NCI-H1048 (cell line): ENCODE measurements at places on chromosomes 2 and 18.

DNA sequence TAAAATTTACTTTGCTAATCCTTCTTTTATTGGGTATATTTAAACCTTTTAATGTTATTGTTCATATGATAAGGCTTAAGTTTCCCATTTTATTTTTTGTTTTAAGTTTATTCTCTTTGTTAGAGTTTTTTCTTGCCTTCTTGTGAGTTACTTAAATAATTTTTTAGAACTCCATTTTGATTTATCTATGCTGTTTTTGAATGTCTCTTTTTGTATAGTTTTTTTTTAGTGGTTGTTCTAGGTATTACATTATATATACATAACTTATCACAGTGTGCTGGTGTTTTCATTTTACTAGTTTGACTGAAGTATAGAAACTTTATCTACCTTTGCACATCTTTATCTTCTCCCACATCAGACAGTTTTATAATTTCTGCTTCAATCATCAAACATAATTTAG lies 49.4 kb upstream of the TGFA start:
- DNase-seq: no peak

GRCh38 chr2:108139521-108139920 lies 100.2 kb upstream of the SULT1C3 start:
- no peak for DNase-seq

DNA sequence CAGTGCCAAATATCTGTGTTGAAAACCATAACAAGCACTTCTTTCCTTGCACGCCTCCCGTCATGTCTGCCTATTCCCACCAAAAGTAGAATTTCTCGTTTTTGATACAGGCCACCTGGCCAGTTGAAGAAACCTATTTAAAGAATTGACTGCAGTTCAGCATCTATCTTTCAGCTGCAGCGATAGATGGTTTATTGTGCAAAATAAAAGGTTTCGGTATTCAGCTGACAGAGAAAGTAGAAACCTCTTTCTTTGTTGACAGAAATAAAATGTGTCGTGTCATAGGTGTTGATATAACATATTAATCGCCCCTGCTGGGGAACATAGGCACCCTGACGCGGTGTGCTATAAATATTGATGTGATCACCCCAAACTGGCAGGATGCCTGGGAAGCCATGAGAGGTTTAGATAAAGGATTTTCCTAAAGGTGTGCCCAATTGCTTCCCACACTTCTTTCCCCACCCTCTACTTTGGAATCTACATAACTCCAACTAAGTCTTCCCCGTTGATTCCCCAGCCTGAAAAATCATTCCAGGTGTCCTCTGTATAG lies 570.4 kb downstream of the CCDC85A start:
- no peak for DNase-seq

DNA sequence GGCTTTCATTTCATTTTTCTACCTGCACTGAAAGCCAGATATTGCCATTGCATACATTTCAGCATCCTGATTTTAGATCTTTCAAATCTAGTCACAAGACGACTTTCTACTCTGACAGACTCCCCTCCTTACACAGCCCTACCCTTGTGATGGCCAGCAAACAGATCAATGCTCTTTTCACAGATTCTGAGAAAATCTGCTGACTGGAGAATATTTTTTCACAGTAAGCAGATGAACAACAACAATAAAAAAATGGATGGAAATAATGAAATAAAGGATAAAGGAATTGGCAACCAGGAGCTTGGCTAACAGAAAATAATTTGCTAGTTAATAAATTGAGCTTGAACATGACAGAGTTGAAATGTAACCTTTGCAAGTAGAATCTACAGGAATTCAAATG lies 527.2 kb downstream of the IRS1 start:
- no peak for DNase-seq

DNA sequence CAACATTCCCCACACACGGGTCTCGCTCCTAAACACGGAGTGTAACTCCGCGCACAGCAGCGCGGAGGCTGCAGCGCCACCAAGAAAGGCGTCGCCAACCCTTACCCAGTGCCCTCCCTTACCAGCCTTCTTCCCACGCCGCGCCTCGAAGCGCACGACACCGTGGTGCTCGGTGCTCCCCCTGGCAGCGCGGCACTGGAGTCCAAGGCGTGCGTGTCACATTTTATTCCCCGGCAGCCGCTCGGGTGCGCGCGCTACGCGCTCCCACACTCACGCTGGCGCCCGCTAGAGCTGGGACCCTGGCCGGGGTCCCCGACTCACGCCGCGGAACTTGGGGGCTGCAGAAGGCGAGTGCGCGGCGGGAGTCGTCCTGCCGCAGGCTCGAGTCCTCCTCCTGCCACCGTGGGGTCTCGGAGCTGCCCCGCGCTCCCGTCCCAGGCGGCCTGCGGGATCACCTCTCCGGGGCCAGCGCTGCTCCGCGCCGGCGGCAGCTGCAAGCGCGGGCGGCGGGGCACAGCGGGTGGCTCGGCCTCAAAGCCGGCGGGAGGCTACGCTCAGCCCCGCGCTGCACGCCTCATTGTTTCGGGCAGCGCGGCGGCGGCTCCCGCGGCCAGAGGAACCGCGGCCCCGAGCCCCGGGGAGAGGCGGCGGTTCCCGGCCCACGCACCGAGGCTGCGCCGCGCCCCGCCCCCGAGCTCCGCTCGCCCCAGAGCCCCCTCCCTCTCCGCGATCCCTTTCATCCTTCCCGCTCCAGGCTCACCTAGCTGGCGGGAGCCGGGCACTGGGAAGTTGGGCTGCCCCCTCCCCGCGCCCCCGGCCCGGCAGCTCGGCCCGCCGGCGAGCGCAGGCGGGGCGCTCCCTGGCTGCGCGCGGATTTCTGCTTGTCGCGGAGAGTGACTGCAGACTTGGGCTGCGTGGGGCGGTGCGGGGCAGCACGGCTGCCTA lies at the start of gene ST6GAL2:
ST6GAL2 (minus strand) TSS at position 197 of the 945 bp plus-strand sequence. CDS start 42,190 bp downstream, outside the sequence.
- no peak for DNase-seq

- no peak for DNase-seq
These were observed 107.1 kb downstream of the GLI2 start for GRCh38 chr2:120842456-120843439.

DNA sequence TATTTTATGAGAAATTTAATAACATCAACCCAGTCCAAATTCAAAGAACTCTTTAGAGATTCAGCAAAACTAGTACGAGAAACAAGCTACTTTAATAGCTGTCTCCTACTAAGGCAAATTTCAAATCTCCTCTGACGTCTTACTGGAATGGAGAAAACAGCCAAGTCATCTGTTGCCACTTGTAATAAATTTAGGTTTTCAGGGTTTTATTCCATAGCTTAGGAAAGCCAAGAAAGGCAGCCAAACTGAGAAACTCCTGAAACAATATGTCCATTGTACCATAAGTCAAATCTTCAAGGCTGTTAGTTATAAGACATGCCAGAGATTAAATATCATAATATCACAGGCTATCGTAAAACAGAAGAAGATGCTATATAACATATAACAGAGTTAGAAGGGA lies 524.6 kb upstream of the SETBP1 start:
- DNase-seq: no peak

DNA sequence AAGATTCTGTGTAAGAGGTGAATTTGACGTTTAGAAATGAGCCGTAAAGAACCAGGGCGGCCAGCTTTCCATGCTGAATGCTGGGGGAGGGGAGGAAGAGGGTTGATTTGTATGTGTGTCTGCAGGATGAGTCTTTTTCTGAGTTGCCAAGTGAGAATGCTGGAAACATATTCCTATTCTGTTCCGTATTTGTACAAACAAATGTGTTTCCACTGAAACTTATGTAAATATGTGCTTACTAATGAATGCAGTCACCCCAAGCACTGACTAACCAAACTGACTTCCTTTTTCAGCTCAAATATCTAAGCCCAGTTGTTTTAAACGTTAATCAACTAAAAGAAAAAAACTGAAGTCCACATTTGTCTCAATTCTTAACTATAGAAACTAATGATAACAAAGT lies 74.9 kb upstream of the APCDD1 start:
- DNase-seq: no peak

- DNase-seq: no peak
These were observed 843.6 kb downstream of the SUCLG1 start for GRCh38 chr2:83615511-83615910.

DNA sequence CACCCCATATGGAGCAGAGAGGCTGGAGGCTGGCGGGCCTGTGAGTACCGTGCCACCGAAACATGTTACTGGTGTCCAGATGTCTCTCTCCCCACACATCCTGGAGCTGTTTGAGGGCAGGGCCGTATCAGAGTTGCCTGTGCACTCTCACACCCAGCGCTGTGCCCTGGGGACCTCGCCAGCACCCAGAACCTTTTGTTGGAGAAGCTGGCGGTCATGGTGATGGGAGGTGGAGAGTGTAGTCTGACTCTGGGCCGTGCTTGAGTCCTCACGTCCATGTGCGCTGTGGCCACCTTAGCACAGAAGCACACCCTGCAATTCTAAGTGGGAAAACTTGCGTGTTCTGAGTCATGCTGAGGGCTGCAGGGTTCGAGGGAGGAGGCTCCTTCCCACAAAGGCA lies 259.2 kb downstream of the NDUFA10 start:
- DNase-seq: no peak

- DNase-seq: no peak
These were observed 303.8 kb downstream of the TDRD15 start for GRCh38 chr2:21427606-21428005.
